ENCODE measurements at places on chromosomes 6 and 20.

GRCh38 chr6:17021539-17021889 is 80.3 kb upstream of the STMND1 start:
- no peak for DNase-seq

- DNase-seq = no peak
These were observed 435 bp downstream of the PTCRA start for GRCh38 chr6:42916288-42916687.

- DNase-seq = no peak
These were observed 5.5 kb downstream of the CDK19 start for GRCh38 chr6:110809792-110810191.

GRCh38 chr6:141117874-141118273 is 1014.9 kb upstream of the GJE1 start:
- DNase-seq = no peak

DNA sequence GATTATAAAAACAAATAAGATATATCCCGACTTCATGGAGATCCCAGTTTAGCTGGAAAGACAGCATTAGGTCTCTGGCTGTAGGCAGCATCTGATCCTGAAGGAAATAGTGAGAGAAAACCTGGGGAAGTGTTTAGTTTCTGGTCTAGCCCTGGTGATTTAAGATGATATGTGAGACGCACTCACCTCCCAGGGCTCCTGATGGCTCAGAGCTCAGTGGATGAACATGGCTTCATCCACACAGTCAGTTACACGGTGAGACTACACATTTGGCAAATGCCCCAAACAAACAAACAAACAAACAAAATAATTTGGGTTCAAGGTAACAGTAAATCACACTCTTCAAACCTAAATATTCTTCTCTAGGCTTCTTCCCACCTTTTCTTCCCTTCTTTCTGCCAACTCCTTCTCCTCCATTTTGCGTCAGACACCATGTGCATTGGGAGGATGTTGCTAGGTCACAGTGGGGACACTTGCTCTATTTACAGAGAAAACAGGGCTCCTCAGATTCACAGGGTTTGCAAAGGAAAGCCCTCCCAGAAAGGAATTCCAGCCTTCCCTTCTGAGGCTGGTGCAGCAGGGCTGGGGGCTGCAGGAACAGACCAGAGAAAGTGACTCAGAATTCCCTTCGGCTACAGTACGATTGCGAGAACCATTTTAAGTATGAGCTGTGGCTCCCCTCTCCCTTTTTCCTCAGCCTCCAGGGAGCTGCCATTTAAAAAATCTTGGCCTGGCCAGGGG is 59.6 kb upstream of the SALL4 start:
- DNase-seq = no peak

- no peak for DNase-seq
These were observed 66.6 kb downstream of the PRND start for GRCh38 chr20:4788314-4788713.

GRCh38 chr6:46293641-46294316 is 123.0 kb upstream of the ENPP5 start:
- no peak for DNase-seq

DNA sequence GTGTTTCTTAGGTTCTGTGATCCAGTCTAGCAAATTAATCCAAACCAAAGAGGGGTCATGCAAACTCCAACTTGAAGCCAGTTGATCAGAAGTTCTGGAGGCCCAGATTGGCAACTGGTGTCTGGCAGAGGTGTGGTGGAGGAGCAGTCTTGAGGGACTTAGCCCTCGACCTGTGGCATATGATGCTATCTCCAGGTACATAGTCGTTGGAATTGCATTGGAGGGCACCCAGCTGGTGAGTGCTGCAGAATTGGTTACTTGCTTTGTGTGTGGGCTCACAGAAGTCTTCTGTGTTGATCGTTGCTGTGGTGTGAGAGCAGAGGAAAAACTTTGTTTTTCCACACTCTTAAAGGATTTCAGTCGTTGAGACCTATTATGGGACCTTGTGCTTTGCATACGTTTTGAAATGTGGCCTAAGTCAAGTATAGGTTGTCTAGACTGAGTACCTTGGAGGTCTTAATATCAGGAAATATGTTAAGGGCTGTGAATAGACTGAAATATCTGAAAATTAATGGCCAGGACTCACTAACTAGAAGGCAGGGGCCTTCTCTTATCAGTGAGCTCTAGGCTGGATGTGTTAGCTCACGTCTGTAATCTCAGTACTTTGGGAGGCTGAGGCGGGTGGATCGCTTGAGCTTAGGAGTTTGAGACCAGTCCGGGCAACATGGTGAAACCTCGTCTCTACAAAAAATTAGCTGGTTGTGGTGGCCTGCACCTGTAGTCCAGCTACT is 7.8 kb downstream of the PANK2 start:
- no peak for DNase-seq

GRCh38 chr6:134346932-134347545 is 29.1 kb upstream of the SGK1 start:
- no peak for DNase-seq

- DNase-seq = no peak
These were observed 50.0 kb upstream of the ESR1 start for GRCh38 chr6:151757506-151757955.

GRCh38 chr6:75551367-75551952 is 50.2 kb upstream of the SENP6 start:
- DNase-seq = no peak

GRCh38 chr6:100346828-100347227 is 117.9 kb downstream of the SIM1 start:
- DNase-seq = peak; percentile 67

- no peak for DNase-seq
These were observed 48.7 kb upstream of the FOXQ1 start for GRCh38 chr6:1263039-1263849.

DNA sequence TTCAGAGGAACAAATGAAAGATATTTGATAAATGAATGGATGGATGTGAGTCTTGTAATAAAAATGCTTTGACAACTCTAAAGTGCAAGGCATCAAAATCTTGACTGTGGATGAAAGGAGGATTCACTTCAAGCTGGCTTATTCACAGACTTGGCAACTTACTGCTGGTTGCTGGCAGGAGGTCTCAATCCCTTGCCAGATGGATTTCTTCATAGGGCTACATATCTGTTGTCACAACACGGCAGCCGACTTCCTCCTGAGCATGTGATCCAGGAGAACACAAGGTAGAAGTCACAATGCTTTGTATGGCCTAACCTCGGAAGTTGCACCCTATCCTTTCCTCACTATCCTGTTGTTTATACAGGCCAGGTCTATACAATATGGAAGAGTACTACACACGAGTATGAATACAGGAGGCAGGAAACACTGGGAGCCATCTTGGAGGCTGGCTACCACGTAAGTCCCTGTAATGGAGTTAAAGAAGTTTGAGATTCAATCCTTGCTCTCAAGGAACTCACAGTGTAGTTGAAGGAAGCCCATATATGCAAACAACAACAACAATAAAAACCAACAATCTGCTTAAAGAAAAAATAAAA is 97.9 kb downstream of the ID4 start:
- no peak for DNase-seq

- no peak for DNase-seq
These were observed 47.2 kb downstream of the FILIP1 start for GRCh38 chr6:75446241-75446880.

DNA sequence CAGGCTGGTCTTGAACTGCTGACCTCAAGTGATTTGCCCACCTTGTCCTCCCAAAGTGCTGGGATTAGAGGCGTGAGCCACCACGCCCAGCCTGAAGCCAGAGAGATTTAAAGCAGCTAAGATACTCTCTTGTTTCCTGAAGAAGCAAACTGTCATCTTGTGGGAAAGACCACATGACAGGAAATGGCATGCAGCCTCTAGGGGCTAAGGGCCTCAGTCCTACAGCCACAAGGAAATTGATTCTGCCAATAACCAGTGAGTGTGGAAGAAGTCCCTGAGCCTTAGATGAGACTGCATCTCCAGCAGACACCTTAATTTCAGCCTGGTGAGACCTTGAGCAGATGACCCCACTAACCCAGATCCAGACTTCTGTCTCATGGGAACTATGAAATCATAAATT is 40.9 kb downstream of the KIZ start:
- no peak for DNase-seq

GRCh38 chr20:19858466-19859371 is 100.7 kb downstream of the RIN2 start:
- no peak for DNase-seq

GRCh38 chr20:25859649-25860530 is 163.2 kb upstream of the ZNF337 start:
- no peak for DNase-seq

DNA sequence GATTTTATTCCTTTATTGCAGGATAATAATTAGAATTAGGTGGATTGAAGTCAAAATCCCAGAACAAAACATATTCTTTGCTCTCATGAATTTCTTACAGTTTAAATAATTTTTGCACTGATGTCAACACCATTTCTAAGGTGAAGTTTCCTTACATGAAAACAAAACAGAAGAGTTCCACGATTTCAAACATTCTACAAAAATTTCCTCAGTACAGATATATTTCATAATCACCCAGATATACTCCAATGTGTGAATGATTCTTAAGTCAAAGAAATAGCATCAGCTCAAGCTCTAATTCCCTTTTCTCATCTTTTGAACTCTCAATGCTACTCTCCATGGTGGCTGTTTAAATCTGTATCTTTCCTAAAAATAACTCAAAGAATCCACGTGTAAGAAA is 39.5 kb upstream of the THBS2 start:
- no peak for DNase-seq

GRCh38 chr20:58097429-58097828 is 131.0 kb downstream of the ANKRD60 start:
- DNase-seq = no peak

GRCh38 chr20:52410182-52410647 is 218.6 kb upstream of the ZFP64 start:
- peak; percentile 62 for DNase-seq

GRCh38 chr6:79468587-79468986 is 68.6 kb downstream of the LCA5 start:
- DNase-seq = no peak

DNA sequence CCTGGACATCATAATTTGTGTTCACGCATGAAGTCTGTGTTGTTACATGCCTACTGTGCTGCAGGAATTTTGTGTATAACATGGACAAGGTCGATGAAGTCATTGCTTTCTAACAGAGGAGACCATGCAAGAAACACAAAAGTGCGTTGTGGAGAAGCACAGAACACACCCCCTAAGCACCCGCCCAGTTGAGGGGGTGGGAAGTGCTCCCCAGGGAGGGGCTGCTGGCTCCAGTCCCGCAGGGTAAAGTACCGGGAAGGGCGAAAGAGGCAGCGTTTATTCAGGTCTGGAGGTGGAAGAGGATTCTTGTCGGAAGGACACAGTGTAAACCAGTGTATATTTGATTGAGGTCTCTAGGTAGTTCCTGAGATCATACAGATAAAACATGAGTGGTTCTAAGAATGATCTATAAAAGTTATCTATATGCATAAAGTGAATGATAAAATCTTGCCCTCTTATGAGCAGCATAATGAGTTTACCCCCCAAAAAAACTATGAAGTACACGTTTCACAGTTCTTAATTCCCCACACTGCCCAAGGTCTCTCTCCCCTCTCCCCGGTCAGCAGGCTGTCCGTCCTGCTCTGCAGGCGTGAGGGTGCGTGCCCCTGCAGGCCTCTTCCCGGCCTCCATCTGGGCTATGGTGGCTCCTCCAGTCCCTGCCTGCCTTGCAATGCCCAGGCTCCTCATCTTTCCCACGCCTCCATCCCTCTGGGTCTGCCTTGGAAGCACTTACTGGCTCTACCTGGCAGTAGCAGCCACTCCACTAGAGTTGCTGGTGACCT is 159.7 kb downstream of the THBS2 start:
- DNase-seq = no peak

DNA sequence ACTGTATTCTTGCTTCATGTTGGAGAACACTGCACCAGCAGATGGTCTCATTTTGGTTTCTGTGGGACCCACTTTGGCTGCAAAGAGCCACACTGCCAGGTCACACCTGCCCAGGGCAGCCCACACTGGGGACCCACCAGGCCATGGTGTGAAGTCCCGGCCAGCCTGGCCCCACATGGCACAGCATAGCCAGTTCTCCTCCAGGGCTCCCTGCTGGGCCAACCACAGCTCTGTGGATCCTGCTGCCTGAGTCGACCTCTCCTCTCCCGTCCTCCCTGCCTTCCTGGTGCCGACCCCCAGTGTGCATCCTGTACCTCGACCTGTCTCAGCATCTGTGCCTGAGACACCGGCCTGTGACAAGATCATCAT is 3.0 kb downstream of the ARFRP1 start:
- DNase-seq = no peak

GRCh38 chr20:19501476-19502115 is 256.5 kb upstream of the RIN2 start:
- DNase-seq = no peak

DNA sequence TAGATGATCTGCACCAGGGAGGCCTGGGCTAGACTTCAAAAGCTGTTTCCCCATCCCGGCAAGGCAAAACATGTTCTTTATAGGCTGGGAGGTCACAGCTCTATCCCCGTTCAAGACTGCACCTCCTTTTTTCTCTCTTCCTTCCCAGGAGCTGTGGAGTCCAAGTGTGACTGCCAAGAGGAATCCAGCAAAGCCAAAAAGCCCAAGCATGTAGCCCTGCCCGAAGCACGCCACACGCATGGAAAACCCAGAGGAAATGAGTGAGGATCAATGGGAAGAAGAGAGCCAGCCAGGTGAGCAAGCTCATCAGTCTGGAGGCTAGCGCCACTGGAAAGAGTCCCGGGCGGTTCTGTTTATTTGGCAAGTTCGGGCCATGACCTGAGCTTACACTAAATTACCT is 240.4 kb downstream of the PRL start:
- no peak for DNase-seq

GRCh38 chr6:52712136-52712535 is 41.2 kb downstream of the TMEM14A start:
- no peak for DNase-seq

Data from BJ (cell line).